Dermis blood vessel endothelial cell (primary cell): ENCODE measurements at places on chromosomes 3 and 15. TPM values are rescaled to one million over a fixed set of nuclear protein-coding genes. Genes with fewer than 3 reads are reported as not detected.

- peak; percentile 5 for DNase-seq
Observed at GRCh38 chr15:62849316-62850106, 193.0 kb upstream of the TPM1 start.

GRCh38 chr3:116971531-116971930 lies 262.0 kb downstream of the TUSC7 start:
- DNase-seq: no peak

DNA sequence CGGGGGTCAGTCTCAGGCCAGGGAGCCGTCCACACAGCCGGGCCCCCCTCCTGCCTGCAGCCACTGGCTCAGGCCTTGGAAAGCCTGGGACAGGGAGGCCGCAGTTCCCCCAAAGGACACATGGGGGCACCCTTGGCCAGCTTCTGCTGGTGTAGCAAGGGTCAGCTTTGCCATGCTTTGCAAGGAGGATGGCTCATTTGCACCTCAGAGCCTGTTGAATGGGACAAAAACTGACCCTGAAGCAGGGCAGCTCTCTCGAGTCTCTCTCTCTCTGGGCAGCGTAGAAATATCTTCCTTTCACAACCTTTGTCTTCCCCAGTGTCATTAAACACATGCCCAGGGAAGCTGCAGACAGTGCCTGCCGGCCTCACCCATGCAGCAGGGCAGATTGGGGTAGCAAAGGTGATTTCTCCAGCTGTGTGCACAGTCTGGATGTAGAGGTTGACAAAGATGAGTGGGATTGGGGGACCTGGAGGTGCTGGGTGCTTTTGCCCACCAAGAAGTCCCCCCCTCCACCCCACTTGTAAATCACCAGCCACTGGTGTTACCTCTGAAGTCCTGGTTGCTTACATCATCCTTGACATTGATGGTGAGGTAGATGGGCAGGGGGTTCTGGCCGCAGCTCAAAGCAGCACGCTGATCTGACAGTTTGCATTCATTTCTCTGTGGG lies 17.4 kb upstream of the EHD4 start:
- peak; percentile 87 for DNase-seq

- peak; percentile 2 for DNase-seq
Observed at GRCh38 chr15:62545467-62546227, 380.6 kb upstream of the C2CD4B start.

GRCh38 chr3:54771050-54771449 lies 156.8 kb downstream of the LRTM1 start:
- DNase-seq: no peak

GRCh38 chr15:63465104-63465503 lies 39.3 kb upstream of the USP3 start:
- DNase-seq: no peak

GRCh38 chr3:63791974-63792373 lies 27.1 kb upstream of the C3orf49 start:
- no peak for DNase-seq

GRCh38 chr15:77983708-77984445 lies 93.6 kb downstream of the TBC1D2B start:
- no peak for DNase-seq

GRCh38 chr3:174755833-174756829 lies 103.0 kb upstream of the NAALADL2 start:
- no peak for DNase-seq

GRCh38 chr3:5699811-5700210 lies 512.3 kb downstream of the EDEM1 start:
- no peak for DNase-seq

DNA sequence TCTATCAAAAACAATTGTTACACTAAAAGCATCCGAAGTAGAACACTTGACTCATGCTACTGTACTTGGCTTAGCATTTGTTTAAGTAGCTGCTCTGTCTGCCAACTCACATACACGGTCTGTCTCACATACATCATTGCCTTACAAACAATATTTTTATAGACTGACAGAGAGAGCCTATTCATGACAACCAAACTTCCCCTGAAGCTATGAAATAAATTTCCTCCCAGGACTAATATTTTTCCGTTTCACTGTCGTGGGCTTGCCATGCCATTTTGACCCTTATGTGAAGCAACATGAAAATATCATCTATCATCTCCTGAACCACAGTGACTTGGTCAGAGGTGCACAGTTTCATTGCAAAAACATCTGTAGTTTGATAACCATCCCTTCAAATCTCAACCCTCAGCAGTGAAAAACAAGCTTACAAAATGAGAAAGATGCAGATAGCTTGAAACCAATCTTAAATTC lies 66.5 kb upstream of the PYGO1 start:
- peak; percentile 53 for DNase-seq

DNA sequence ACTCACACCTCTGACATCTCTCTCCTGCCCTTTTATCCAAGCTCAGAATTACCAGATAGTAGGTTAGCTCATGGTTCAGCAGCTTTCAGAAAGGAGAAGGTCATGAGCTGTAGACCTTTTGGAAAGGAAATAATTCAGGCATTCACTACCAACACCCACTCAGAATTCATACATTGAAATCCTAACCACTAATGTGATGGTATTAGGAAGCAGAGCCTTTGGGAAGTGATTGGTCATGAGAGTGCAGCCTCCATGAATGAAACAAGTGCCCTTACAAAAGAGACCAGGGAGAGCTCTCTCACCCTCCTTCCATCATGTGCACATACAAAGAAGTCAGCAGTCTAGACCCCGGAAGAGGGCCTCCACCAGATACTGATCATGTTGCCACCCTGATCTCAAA lies 315.8 kb upstream of the CCDC54 start:
- no peak for DNase-seq

DNA sequence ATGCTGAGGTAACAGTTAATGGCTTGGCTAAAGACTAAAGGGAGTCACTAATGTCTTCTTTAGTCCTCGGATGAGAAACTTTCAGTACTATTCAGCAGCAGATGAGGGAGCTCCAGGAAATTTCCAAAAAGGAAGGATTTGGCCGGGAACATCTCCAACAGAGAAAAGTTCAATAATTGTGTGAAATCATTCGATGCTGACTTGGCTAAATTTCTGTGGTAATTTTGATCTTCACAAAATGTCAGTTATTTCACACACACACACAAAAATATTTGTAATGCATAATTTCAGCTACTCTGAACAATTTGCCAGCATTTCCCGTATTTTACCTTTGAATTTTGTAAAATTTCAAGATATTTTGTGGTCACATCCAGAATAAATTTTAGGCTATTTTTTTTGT lies 462.8 kb upstream of the MDFIC2 start:
- DNase-seq: no peak

- DNase-seq: no peak
Observed at GRCh38 chr3:111911446-111911845, 52.4 kb downstream of the PHLDB2 start.

DNA sequence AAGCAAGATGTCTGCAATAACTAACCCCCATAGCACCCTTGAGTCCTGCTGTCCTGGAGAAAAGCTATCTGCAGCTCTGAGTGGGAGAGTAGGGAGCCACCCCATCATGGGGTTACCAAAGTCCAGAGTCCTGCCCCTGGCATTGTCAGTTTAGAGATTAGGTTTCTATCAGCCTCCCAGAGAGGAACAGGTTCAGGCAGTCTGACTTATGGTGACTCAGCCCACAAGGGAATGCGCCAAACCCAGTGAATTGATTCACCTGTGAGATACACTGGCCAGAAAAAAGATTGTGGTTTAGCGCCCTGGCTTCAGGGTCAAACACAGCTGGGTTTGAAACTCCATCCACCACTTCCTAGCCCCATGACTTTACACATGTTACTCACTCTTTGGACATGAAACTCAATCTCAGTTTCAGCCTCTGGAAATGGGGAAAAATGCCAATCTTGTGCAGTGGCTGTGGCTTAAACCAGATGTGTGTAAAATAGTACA lies 263.6 kb upstream of the HES1 start:
- DNase-seq: peak; percentile 53

GRCh38 chr3:13240928-13241618 lies 167.8 kb upstream of the IQSEC1 start:
- DNase-seq: no peak

DNA sequence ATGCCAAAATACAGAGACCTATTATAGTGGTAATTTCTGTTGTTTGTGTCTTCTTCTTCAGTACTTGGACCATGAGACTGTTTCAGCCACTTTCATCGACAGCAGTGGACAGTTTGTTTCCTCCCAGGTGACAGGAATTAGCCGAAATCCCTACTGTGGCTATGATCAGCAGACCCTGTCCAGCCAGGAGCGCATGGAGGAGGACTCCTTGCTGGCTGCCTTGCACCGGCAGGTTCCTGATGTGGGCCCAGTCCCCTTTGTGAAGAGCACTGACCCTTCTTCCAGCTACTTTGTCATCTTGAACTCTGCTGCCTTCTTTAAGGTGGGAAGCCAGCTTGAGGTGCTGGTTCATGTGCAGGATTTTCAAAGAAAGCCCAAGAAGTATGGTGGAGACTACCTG lies 22.2 kb downstream of the NXPE3 start:
- no peak for DNase-seq

GRCh38 chr15:69072906-69073305 lies 58.4 kb downstream of the NOX5 start:
- DNase-seq: no peak

DNA sequence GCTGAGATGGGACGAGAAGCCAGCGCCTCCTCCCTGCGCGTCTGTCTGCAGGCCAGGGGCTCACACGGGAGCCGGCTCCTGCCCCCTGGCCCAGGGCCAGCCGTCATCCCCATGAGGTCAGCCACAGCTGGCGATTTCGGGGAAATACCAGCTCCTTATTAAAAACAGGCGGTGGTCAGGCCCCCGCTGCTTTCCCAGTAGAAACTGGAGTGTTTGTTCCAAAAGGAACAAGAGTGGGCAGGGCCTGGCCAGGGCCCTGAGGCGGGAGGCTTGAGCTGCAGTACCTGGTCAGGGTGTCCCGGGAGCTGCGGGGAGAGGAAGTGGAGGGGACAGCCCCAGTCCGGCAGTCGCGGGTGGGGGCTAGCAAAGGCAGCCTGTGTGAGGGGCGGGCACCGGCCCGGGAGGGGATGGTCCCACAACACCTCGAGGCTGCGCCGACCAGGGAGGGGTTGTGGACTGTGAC lies 17.8 kb downstream of the MYL3 start:
- peak; percentile 42 for DNase-seq

GRCh38 chr3:34361921-34362320 lies 563.5 kb downstream of the PDCD6IP start:
- no peak for DNase-seq

DNA sequence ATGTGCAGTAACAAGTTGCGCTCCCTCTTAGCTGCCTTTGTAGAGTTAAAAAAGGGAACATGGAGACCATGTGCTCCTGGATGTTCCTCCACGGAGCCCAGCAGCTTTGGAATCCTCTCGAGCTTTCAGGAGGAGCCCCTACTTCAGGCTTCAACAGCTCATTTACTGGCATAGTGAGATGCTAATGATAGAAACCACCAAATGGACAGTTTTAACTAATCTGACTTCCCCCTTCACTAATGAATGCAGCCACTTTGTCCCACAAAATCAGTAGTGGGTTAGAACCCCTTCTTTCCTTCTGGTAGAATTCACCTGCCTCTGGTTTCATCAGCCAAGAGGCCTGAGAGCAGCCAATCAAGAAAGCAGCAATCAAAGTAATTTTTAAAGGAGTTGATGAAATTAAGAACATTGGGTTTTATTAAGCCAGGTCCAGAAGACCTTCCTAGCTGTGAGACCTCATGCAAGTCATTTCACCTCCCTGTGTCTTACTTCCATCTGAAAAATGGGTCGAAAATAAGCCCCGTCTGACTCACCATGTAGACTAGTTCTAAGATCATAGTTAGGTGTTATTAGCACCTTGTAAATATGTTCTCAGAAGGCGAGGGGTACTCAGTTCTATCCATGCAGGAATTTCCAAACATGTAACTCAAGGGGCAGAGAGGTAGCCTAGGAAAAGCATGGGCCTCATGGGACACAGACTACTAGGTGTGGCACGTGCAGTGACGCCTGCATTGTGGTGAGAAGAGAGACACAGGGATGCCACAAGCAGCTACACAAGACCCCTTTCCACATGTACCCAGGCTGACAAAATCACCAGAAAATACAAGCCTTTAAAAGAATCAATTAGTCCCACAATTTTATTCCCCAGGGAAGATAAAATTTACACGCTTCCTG lies 179.7 kb upstream of the LPP start:
- DNase-seq: no peak

DNA sequence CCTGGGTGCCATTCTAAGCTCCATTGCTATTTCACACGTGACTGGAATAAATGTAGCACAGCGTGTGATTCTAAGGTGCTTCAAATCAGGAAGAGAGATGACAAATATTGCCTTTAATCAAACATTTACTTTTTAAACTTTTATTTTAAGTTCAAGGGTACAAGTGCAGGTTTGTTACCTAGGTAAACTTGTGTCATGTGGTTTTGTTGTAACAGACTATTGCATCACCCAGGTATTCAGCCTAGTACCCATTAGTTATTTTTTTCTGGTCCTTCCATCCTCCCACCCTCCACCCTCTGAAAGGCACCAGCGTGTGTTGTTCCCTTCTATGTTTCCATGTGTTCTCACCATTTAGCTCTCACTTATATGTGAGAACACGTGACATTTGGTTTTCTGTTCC lies 510.8 kb downstream of the PLOD2 start:
- DNase-seq: no peak

GRCh38 chr15:45855210-45855906 lies 220.5 kb downstream of the SQOR start:
- no peak for DNase-seq

GRCh38 chr3:131735544-131735943 lies 232.8 kb upstream of the MRPL3 start:
- DNase-seq: no peak

- DNase-seq: no peak
Observed at GRCh38 chr3:183391460-183391859, 37.0 kb downstream of the MCF2L2 start.

CISH gene
- total RNA-seq: 0.37 and 0.51 TPM in 2 replicates

ESYT3 gene
- not detected in 2 replicates for total RNA-seq

ANAPC13 gene
- 80.8 and 87.0 TPM in 2 replicates for total RNA-seq

TMEM207 gene
- not detected in 2 replicates for total RNA-seq

RBP2 gene
- total RNA-seq: not detected in 2 replicates

LTK gene
- 0.09 TPM in 1 of 2 replicates, not detected in the other for total RNA-seq

SMAD6 gene
- total RNA-seq: 10.1 and 11.9 TPM in 2 replicates

SUCLG2 gene
- total RNA-seq: 33.2 and 59.1 TPM in 2 replicates
